CD4-positive, alpha-beta T cell treated with Interleukin-6 for 4 hours (primary cell): ENCODE measurements at places on chromosomes 3 and 15.
A peak's percentile ranks its signal among the peaks of the same experiment; 100 is the strongest.

DNA sequence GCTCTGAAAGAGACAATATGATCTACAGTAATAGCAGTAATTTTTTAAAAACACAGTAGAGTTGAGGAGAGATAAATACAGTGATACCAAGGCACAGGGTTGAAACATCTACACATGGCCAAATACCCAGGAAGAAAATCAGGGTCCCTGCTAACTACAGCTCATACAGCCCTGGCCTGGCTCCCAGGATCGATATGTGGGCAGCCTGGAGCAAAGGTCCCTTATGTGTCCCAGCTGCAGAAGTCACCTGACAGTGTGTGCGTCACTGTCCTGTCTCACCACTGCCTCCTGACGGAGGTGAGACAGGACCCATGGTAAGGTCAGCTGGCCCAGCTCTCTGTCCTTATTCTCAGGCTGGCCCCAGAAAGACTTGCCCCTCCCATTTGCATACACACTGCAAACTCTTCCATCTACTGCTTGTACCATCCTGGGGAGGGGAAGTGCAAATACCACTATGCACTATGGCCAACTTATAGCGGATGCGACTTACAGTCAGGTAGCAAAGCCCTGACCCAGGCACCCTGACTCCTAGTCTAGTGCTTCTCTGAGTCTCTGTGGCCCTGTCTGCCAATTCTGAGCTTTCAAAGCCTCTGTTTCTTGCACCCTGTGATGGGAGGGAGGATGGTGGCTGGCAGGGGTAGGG, 22.0 kb upstream of the BCL2L10 start:
- no peak for DNase-seq

DNA sequence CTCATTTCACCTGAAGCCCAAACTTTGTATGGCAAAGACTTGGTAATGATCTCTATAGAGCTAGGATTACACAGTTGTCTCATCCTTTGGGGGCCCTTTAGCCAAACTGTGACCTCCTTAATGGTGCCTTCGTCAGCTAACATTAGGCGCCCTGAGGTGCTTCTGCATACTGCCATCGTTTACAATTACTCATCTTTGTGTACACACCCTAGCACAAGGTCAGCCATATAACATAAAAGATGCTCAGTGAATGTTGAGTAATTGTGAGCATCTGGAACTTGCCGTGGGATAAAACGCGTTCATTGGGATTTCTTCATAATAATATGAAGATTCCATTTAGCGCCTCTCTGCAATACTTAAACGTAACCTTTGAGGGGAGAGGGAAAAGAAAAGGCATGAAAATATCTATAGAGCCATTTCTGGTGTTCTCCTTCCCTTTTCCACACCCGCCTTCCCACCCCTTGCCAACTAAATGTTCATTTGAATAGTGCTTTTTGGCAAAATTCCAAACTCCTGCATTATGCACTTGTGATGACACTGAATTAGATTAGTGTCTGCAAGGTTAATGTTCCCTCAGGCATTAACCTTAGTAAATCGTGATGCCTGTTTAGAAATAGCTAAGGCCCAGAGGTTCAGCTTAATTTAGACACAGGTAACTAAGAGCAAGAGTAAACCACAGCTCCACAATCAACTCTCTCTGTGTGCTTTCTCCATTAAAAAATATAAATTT, 990 bp upstream of the ZNF148 start:
- no peak for DNase-seq

DNA sequence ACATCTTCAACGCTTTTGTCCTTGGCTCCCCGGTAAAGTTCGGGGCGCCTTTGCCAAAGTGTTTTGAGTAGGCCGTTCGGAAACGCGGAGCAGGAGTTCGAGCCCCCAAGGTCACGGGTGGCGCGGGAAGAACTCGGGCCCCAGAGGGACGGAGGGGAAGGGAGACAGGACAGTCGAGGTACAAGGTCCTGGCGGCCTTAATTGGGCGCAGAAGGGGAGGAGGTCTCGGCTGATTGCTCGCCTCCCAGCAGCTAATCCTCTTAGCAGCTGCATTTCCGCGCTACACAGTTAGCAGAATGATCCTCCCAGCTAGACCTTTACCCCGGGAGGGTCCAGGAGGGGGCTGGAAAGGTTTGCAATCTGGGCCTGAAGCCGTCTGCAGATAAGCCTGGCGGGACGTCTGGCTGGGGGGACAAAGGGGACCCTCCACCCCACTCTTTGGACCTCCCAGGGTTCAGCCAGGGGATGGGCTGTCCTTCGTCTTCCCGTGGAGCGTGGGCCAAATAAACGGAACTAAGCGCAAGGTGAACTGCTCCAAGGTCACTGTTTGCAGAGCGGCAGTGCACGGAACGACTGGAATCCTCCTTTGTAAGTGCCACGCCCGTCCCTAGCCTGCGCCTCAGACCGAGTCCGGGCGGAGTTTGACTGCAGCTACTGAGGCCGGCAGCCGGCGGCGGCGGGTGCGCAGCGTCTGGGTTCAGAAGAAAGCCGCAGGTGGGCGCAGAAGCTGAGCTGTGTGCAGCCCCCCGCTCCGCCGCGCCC, 7.2 kb downstream of the EOMES start:
- DNase-seq = peak; percentile 38

GRCh38 chr15:33209575-33210481, 15.3 kb upstream of the FMN1 start:
- DNase-seq = no peak

- DNase-seq = no peak
Measured at GRCh38 chr15:56672721-56673120, 60.6 kb downstream of the ZNF280D start.

- DNase-seq = no peak
Measured at GRCh38 chr3:104796556-104796955, 570.2 kb upstream of the ALCAM start.

GRCh38 chr3:126028096-126028495, 55.8 kb downstream of the SLC41A3 start:
- no peak for DNase-seq

DNA sequence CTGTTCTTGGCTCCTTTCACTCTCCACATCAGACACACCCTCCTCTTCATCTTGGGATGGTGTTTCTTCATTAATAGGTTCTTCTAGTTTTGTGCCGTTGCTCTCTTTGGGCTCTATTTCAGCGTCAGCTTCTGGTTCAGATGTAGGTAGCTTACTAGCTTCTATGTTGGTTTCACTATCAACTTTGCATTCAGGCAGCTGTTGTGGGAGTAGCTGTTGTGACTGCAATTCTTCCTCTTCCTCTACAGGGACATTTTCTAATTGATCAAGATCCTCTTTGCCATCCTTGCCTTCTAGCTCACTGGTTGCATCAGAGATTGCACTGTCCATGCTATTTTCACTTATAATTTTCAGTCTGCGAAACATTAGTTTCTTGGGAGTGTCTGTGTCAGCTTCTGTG, 80.1 kb downstream of the SETD2 start:
- DNase-seq = no peak

DNA sequence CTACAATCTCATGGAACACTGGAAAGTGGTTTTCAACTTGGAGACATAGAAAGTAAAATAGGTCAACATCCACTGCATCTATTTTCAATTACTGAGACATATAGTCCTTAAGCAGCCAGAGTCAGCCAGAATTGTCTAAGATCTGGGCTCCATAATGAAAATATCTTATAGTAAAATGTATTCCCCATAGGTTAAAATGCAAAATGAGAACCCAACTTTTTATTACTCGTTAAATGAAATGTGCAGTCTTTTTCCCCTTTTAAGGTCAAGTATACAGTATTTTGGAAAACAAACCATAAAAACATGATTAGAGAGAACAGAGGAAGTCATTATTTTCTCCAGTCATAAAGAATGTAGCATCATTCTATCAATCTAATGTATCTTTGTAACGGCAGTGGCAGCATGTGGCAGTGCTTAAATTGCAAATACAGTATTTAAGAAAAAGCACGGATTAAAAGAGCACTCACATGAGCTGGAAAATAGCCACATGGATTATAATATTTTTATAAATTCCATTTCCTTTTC, 64.4 kb upstream of the CPB1 start:
- DNase-seq = no peak
